ENCODE measurements at places on chromosomes 7 and 10.

- DNase-seq, result no peak
Observed at GRCh38 chr10:50367732-50368131, 116.4 kb upstream of the ASAH2 start.

DNA sequence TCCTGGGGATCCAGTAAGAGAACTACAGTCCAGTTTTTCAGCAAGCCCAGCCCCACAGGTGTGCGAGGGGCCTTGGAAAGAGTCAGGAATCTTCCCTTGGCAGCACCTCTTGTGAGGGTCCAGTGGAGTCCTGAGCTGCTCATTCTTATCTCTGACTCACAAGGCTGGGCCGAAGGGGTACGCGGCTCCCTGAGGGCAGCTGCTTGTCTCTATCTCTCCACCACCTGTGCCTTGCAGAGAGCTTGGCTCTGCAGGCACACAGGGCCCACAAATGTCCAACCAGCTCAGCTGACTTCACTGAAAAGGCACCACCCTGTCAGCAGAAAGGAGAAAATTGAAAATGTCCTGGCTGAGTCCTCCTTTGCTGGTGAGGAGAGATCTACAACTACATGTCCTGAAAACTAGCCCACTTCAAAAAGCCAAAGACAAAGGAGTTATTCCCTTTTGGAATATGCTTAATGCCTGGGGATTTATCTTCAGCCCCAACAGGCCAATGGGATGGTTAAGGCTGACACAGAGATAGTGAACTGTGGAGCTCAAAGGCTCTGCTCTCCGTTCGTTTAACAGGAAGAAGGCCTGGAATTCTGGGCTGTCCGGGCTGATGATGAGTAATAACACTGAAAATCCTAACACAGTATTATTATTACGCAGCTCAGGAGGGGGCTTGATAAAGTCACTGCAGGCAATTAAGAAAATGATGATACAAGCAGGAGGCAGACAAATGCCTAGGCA lies 23.4 kb downstream of the UROS start:
- no peak for DNase-seq

DNA sequence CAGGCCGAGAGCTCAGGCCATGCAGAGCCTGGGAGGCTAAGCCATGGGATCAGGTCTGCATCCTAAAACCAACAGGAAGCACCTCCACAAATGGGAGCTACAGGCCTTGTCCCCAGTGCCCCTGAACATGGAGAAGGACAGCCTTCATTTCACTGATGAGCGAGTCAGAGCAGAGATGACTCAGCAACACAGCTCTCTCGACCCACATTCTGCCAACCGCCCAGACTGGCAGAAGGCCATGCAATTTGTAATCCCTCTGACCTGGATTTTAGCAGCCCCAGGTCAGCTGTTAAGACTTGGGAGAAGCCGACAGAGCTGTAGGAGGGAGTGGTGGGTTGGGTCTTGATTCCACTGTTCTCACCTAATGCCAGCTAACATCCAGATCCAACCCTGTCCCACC lies 25.5 kb downstream of the VOPP1 start:
- DNase-seq, result no peak

DNA sequence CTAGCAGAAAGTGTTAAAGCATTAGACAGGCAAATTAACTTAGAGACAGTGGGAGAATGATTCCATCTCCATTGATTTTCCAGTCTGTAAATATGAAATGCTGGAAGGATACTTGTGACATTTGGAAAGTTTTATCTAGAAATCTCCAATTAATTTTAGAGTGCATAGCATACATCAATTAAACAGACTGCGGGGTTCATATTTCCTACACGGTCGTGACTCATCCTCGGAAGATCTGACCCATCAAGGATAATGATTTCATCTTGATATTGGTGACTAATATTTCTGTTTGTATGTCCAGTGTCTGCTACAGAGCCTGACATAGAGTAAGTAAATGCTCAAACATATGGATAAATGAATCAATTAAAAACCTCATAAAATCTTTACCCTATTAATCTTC lies 474.9 kb downstream of the KCNMA1 start:
- no peak for DNase-seq

DNA sequence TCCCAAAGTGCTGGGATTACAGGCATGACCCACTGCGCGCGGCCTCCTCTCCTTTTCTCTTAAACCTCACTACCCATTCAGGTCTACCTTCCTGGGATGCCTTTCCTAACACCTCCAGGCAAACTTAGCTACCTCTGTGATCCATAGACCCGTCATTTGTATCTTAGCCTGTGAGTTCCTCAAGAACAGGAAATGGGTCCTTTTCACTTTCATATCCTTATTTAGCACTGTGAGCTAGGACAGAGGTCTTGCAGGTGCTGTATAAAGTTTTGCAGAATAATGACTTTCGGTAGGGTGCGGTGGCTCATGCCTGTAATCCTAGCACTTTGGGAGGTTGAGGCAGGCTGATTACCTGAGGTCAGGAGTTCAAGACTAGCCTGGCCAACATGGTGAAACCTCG lies 215.7 kb downstream of the RELN start:
- no peak for DNase-seq

DNA sequence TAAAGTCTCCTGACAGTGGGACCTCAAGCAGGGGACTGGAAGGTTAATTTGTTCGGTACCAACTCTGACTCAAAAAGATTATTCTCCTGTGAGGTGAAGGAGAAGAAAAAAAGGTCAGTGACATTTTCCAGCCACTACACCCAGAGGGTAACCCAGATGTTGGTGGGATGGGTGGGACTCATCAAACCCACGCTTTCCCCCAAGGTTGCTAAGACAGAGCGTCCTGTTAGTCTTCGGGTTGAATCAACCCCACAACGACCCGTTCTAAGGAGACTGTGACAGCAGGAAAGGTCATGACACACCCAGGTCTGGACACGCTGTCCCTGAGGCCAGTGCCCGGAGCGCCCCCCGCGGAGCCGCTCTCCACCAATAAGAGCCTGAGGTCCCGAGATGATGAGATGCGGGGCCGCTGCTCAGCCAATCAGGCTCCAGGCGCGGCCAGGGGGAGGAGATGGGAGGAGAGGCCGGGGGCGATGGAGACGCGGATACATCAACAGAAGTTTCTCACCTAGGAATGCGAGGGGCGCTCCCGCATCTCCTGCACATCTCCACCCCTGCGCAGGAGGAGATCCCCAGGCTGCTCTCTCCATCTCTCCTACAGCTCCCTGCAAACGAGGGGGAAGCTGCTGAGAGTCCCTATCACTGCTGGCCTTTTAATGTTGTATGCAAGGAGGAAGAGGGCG lies at the start of gene WNT16:
TSS of gene WNT16 (plus strand) at position 493 of the 683 bp plus-strand sequence. CDS start 293 bp downstream, outside the sequence.
- DNase-seq, result no peak

All from GM06990 (cell line).